ENCODE measurements at places on chromosomes 2 and 18.

DNA sequence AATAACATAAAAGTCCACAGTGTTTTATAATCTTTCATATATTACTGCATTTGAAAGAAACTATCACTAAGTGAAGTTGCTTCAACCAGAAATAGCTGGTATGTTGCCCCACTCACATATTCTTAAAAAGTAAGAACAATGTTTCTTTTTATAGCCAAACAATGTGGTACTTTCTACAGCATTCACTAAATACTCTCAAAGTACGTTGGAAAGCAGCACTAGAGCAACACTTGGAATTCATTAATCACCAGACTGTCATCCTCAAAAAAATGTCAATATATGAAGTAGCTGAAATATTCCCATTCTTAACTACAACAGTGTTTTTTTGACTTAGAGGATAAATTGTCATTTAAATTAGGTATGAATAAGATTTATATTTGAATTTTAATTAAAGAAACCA lies 32.8 kb downstream of the COBLL1 start:
- no peak for DNase-seq

DNA sequence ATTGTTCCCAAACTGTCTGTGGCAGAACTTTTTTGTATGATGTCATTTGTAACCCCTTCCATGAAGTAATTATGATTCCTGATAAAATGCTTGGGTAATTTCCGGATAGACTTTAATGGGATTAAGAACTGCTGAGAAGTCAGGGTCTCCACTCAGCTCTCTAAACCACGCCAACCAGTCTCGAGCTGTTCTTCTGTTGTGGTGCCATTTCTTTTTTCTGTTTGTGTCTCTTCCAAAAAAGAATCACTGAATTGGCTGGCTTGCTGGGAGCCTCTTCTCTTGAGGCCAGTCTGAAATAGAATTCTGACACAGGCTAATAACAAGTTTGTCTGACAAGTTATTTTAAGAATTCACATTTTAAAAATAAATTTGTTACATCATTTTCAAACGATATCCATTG lies 198.9 kb downstream of the BCL2 start:
- no peak for DNase-seq

GRCh38 chr18:77141401-77142118 lies 9.0 kb upstream of the MBP start:
- no peak for DNase-seq

DNA sequence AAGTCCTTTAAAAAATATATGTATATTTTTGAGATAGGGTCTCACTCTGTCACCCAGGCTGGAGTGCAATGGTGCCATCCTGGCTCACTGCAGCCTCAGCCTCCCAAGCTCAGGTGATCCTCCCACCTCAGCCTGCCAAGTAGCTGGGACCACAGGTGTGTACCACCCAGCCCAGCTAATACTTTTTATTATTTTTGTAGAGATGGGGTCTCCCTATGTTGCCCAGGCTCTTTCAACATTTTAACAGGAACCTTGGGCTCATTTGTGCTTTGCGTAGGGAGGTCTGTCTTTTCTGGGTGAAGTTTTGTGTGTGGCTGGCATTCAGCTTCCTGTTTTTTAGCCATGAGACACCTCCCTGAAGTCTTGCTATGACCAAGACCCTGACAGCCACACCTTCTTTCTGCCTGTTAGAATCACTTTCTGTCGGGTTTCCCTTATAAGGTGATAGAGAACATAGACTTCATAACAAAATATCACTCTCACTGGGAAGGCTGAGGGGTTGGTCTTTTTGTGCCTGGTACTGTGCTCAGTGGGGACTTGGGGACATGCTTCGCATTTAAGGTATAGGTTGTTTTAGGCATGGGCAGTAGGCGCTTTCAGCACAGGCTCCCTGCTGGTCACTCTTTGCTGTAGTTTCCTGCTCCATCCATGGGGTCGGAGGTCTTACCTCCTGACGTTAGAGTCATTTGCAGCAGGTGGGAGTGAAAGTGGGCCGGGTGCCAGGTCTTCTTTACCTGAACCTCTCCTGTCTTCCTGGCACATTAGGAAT lies 3.4 kb downstream of the RAB31 start:
- peak; percentile 10 for DNase-seq

- DNase-seq = no peak
These were observed 105.4 kb downstream of the QPCT start for GRCh38 chr2:37449761-37450296.

- DNase-seq = no peak
These were observed 134.7 kb upstream of the CDH20 start for GRCh38 chr18:61198486-61198885.

- no peak for DNase-seq
These were observed 31.5 kb downstream of the CFAP210 start for GRCh38 chr2:169662744-169663143.

GRCh38 chr2:240797500-240797895 lies 22.5 kb downstream of the KIF1A start:
- no peak for DNase-seq

DNA sequence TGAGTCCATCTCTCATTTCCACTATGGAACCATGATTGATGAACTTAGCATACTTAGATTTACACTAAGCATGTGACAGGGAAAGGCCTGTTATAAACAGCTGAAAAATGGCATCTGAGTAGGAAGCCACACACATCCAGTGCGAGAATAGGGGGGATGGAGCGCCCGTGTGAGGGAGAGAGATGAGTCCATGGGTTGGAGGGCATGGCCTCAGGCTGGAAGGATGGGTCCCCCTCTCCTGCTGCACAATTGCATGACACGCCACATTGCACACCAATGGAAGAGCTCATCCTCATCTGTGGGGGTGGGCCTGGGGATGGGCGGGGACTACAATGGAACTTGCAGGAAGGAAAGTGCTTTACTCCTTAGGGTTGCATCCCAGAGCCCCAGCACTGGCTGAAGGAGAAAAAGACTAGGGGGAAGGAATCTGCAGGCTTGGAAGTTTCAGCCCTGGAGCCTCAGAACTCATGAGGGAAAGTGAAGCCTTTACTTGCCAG lies 46.4 kb upstream of the CXCR4 start:
- DNase-seq = no peak

- DNase-seq = no peak
These were observed 551.8 kb upstream of the SOX11 start for GRCh38 chr2:5140347-5140746.

- no peak for DNase-seq
These were observed 272.8 kb upstream of the MMADHC start for GRCh38 chr2:149860276-149860921.

GRCh38 chr18:46281185-46282176 lies 177.3 kb downstream of the HAUS1 start:
- DNase-seq = peak; percentile 53

GRCh38 chr18:23871410-23871809 lies 143.1 kb upstream of the TTC39C start:
- peak; percentile 76 for DNase-seq

DNA sequence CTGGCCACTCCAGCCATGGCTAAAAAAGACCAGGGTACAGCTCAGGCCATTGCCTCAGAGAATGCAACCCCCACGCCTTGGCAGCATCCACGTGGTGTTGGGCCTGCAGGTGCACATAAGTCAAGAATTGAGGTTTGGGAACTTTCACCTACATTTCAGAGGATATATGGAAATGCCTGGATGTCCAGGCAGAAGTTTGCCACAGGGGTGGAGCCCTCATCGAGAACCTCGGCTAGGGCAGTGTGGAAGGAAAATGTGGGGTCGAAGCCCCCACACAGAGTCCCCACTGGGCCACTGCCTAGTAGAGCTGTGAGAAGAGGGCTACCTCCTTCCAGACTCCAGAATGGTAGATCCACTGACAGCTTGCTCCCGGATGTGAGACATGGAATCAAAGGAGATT lies 477.3 kb downstream of the LPIN1 start:
- no peak for DNase-seq

GRCh38 chr18:21930177-21930576 lies 189.6 kb downstream of the MIB1 start:
- no peak for DNase-seq

- DNase-seq = no peak
These were observed 24.9 kb downstream of the TET3 start for GRCh38 chr2:74009577-74009976.

DNA sequence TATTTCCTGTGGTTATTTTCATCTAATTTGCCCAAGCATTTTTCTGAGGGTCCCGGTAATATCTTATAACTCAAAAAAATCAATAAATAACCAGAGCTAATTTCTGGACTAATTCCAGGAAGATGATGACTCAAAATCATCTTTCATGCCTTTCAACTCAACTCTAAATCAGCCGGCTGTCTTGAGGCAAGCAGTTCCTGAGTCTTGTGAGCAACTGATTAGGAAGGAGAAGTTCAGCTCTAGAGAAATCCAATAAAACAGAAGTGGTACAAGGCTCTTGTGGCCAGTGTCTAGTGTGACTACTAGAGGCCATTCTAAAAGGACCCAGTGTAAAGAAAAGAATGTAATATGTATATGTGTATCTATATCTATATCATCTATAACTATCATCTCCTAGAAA lies 890.4 kb downstream of the TRIB2 start:
- no peak for DNase-seq

DNA sequence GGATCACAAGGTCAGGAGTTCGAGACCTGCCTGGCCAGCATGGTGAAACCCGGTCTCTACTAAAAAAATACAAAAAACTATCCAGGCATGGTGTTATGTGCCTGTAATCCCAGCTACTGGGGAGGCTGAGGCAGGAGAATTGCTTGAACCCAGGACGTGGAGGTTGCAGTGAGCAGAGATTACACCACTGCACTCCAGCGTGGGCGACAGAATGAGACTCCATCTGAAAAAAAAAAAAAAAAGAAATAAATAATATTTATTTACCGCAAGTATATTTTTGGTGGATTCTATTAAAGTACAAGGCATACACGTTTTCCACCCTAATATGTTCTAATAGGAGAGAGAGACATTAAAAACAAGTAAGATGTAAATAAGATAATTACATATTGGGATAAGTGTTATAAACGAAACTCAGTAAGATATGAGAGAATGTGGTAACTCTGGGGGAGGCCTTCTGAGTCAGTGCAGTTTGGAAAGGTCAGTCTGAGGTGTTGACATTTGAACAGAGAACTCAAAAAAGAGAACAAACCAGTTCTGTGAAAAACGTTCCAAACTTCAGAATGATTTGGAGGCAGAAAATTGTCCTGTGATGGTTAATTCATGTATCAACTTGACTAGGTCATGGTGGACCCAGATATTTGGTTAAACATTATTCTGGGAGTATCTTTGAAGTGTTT lies 8.8 kb upstream of the POLI start:
- no peak for DNase-seq

GRCh38 chr2:19850056-19851050 lies 51.4 kb downstream of the TTC32 start:
- no peak for DNase-seq

DNA sequence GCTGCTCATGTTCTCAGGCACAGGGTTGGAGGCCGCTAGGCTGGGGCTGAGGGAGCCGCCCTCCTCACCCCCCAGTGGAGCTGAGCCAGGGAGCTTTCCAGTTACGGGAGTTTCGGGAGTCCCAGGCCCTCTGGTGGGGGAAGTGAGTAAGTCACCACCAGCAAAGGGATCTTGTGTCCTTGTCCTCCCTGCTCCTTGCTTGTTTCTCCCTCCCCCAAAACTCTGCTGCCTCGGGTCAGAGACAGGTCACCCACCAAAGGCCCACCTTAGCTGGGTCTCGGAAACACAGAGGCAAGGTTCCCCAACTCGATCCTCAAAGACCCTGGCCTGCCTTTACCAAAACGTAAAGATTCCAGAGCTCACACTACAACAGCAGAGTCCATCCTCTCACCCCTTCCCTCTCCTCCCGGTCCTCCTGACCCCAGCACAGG lies 60.5 kb upstream of the POMC start:
- DNase-seq = peak; percentile 31

GRCh38 chr2:144509001-144509878 lies 10.7 kb downstream of the ZEB2 start:
- no peak for DNase-seq

DNA sequence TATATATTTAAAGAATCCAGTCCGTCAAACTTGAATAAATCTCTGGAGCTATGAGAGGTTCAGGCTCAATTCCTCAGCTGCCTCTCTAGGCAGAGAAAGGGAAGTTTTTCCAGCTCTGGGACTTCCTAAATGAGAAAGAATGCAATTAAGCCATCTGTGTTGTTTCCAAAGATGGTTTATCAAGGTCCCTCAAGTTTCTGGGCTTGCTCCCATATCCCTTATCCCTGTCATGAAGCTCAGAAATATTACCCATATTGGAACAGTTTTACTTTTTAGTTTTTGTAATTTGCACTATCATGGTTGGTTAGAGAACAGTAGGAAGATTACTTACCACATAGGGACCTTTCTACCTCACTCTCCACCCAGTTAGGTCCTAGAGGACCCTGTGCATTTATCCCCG lies 1.4 kb downstream of the CNTNAP5 start:
- DNase-seq = no peak

DNA sequence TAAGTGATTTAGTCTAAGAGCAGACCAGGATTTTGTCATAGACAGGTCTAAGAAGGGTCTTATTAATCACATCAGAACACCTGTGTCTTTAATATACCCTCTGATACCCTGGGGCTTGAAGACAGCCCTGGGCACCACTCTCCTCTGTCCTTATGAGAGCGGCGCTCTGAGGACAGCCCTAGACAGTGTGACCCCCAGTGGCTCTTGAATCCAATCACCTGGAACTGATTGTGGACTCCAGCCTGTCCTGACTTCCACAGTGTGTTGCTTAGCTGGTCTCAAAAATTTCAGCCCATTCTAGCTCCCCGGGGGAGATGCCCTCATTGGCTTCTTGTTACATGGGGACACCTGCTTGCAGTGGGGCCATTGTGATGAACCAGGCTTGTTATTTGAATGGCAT lies 195.8 kb upstream of the SMAD2 start:
- no peak for DNase-seq

DNA sequence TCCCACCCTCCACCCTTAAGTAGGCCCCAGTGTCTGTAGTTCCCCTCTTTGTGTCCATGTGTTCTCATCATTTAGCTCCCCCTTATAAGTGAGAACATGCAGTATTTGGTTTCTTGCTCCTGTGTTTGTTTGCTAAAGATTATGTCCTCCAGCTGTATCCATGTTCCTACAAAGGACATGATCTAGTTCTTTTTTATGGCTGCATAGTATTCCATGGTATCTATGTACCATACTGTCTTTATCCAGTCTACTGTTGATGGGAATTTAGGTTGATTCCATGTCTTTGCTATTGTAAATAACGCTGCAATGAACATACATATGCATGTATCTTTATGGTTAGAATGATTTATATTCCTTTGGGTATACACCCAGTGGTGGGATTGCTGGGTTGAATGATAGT lies 150.1 kb upstream of the PGAP1 start:
- DNase-seq = no peak

DNA sequence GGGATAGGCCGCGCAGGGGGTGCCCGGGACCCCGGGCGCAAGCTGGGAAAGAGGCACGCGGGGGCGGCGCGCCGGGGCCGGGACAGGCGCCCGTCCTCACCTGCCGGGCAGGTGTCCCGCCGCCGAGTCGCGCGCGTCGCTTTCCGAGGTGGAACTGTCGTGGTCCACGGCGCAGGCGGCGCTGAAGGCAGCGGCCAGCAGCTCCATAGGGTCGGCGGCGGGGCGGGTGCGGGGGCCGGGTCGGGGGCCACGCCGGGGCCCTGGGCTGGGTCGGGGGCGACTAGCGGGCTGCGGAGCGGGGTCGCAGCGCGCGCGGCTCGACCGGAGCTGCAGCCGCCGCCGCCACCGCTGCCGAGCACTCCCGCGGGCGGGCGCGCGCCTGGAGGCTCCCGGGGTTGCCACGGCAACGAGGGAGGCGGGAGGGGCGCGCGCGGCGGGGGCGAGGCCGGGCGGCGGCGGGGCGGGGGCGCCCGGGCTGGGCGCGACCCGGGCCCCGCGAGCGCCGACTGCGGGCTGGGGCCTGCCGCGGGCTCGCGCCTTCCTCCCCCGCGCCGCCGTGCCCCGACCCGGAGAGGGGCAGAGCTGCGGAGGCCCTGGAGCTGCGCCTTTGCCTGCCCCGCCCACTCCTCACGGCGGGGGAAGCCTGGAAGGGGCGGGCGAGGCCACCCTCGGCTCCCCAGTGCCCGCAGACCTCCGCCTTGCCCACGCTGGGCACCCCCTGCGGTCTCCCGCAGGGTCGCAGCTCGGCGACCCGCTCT lies 57.9 kb downstream of the SNORC start:
- DNase-seq = no peak

All from CD4-positive, alpha-beta T cell treated with Interleukin-15 for 4 hours (primary cell).